Spinal cord (tissue), 10 donors: ENCODE measurements at places on chromosomes 1 and 21.
A peak's percentile ranks its signal among the peaks of the same experiment; 100 is the strongest.

DNA sequence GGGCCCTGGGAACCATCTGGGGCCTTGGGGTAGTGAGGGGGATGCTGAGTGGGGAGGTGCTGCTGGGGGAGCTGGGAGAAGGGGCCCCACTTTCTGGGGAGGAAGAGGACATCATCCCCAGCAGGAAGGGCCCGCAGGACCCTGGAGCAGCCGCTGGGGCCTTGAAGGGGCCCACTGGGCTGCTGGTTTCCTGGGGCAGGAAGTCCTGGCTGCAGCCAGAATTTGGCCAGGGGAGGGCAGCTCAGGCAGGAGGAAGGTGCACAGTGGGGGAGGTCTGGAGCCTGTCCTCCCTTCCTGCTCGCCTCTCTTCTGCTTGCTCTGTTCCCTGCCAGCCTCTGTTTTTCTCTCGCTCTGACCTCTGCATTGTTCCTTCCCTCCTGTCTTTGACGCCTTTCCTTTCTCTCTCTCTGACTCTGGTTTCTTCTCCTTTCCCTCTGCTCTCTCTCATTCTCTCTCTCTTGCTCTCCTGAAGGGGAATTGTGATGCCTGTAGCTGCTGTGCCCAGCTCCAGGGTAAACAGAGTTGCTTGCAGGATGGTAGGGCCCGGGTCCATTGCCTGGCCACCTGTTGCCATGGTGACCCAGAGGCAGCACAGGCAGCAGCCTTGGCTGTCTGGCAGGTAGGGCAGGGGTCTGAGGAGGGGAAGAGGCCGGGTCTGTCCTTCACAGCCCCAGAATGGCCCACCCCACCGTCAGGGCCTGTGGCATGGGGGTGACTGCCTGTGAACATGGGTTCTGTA, 23.9 kb downstream of the ACOT11 start:
- DNase-seq = no peak

DNA sequence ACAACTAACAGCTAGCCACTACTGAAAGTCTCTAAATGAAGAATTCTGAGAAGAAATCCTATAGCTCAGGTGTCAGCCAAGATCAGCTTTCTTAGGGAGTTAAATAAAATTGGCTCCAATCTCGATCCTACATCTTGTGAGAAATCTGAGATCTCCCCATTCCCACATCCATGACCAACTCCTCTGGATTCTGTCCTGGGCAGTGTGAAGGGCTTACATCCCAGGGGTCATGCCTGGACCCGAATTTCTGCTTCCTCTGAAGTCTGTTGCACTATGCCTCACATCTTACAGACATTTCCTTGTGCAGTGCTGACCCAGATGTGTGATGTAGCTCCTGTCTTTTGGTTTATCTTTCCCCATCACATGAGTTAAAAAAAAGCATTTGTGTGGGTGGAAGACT, 4.8 kb upstream of the TNN start:
- DNase-seq = no peak

GRCh38 chr1:72869873-72870272, 587.5 kb upstream of the NEGR1 start:
- no peak for DNase-seq

DNA sequence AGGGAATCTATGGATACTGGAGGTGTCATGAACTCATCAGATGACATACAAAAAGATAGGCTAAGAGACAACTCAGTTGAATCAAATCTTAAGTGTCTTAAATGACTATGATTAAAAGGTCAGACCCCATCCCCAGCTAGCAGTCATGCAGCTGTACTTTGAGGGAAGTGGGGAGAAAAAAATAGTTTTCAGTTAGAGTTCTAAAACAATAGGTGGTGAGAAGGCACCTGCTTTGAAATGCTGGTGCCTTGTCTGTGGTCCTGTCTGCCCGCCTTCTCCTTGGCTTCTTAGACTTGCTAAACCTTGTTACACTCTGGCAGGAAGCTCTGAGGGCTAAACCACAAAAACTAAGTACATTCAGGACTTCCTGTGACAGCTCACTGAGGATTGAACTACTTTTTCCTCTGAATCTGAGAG, 15.3 kb downstream of the CD2 start:
- DNase-seq = no peak

DNA sequence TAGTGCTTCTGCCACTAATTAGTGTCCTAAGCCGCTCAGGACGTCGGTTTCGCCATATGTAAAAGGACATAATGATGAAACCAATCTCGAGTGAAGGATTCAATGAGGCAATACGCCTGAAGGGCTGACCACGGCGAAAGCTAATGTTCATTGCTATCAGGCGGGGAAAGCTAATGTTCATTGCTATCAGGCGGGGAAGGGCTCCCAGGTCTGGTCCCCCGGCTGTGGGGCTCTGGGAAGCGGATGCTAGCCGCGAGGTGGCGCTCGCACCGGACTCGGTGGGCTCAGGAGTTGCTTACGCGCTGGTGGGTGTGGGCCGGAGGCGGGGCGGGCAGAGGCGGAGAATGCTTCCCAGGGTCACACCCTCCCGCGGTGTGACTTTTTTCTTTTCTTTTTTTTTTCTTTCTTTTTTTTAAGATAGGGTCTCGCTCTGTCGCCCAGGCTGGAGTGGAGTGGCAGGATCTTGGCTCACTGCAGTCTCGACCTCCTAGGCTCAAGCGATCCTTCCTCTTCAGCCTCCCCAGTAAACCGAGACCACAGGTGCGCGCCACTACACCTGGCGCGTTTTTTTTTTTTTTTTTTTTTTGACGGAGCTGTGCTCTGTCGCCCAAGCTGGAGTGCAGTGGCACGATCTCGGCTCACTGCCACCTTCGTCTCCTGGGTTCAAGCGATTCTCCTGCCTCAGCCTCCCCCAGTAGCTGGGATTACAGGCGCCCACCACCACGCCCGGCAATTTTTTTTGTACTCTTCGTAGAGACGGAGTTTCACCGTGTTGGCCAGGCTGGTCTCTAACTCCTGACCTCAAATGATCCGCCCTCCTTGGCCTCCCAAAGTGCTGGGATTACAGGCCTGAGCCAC, 1.1 kb upstream of the PEAR1 start:
- peak; percentile 88 for DNase-seq

DNA sequence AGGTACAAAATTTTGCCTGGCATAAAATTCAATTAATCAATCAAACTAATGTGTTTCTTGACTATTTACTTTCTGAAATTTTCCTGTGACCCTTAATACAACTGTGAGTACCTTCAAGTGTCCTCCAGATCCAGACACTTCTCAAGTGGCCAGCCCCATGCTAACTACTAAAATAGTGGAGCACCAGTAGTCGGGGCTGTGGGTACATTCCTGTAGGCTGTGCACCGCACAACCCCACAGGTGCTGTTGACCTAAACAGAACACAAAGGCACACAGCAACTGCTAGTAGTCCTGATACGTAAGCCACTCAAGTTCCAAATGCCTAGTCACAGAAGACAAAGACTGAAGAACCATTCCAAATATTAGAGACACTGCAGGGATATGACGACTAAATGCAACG, 36.6 kb downstream of the TMEM50B start:
- DNase-seq = no peak

GRCh38 chr1:45686015-45686287, 382 bp downstream of the GPBP1L1 start:
- DNase-seq = peak; percentile 40

- no peak for DNase-seq
Observed at GRCh38 chr1:35324486-35324885, 56.0 kb downstream of the ZMYM4 start.

DNA sequence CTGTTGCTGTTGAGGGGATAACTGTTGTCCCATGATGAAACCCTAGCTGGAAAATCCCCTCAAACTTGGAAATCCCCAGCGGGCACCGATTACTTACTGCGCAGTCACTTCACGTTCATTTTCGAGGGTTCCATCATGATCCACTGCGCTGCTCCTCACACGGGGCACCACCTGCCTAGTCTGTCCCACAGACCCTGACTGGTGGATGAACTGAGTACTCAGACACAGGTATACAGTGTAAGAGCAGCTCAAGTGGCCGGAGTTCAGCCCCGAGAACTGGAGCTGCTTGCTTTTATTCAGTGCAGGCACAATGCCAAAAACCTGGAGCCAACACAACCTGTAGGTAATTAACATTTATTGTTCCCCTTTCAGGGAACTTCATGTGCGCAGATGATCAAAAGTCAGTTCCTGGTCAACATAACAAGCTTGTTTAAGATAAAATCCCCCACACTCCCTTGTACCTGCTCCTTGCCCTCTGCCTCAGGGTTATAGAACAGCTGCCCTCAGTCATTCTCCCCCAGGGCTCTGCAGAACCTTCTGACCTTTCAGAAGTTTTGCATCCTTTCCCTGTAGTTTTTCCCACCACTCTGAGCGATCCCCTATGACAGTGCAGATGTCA, 46.5 kb upstream of the PRELP start:
- DNase-seq = no peak

DNA sequence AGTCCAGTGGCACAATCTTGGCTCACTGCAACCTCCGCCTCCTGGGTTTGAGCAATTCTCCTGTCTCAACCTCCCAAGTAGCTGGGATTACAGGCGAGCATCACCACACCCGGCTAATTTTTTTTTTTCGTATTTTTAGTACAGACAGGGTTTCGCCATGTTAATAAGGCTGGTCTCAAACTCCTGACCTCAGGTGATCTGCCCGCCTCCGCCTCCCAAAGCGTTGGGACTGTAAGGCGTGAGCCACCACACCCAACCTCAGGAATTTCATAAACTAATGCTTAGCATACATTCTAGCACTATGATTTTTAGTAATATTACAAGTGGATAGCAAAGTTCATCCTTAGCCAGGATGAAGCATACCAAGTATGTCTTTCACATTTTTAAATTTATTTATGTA, 8.7 kb downstream of the DNAJC11 start:
- DNase-seq = no peak

- no peak for DNase-seq
Observed at GRCh38 chr1:111615870-111616715, 3.5 kb upstream of the RAP1A start.
